Suppressor macrophage treated with lipopolysaccharide for 4 hours (primary cell): ENCODE measurements at places on chromosomes 2 and 18.

- no peak for DNase-seq
Measured at GRCh38 chr2:20584399-20585358, 66.2 kb downstream of the HS1BP3 start.

GRCh38 chr2:45002686-45003085 is 6.6 kb downstream of the SIX2 start:
- DNase-seq: no peak

DNA sequence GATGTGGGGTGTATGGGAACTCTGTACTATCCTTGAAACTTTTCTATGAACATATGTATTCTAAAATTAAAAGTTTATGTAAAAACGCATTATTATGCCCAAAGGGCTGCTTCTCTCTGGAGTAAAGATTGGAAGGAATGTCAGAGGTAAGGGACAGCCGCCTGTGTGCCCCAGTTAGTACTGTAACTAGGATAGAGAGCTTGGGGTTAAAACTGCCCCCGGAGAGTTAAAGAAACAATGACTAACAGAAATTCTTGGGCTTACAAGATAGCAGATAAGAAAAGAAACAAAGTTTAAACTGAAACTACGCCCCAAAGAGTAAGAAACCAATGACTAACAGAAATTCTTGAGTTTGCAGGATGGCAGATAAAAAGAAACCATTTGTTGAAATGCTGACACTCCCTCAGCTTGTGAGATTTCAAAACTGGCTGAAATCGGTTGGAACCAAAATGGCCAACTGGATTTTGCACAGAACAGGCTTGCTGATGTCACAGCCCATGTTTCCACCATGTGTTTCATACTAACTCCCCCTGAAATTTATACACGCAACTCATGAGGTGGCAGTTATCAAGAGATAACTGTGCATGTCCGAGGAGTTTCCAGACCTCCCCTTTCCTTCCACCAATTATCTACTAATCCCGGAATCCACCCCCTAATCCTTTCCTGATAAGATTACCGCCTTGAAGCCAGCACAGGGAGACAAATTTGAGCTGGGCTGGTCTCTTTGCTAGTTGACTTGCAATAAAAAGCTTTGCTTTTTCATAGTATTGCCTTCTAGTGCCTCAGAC is 8.7 kb upstream of the TXNDC2 start:
- peak; percentile 16 for DNase-seq

DNA sequence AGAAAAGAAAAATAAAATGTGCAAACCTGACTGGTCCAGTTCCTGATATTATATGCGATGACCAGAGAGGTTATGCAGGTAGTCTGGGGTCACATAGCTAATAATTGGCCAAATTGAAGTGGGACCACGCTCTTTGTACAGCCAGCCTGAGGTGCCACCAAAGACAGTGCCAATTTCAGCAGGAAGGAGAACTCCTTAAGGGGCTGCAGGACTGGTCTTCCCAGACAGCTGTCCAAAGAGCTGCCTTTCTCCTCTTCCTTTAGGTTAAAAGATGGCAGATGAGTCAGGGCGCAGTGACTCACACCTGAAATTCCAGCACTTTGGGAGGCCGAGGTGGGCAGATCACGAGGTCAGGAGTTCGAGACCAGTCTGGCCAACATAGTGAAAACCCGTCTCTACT is 95.5 kb downstream of the ACKR3 start:
- DNase-seq: no peak

- no peak for DNase-seq
Measured at GRCh38 chr2:233117811-233118647, 57.9 kb downstream of the INPP5D start.

- DNase-seq: no peak
Measured at GRCh38 chr2:135960656-135961551, 24.5 kb downstream of the DARS1 start.

DNA sequence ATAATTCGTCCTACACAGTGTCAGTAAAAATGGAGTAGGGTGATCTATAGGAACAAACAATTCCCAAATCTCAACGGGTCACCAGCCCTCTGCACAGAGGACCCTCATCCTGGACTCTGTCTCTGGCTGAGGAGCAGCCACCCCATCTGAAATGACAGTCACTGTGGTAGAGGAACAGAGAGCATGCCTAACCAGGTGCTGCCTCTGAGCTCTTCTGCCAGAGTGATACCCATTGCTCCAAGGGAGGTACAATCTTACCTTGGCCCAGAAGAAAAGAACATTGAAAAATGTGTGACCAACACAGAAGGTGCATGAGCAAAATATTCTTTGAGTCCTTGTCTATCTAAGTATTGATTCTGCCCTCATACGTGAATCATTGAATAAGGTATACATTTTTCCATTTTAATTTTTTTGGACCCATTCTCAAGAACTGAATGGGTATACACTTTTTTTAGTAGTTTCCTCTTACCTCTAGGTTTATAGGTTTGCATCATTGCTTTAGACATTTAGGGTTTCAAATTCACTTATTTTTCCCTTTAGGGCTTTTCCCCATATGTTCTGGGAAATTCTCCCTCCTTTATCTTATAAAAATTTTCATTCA is 8.7 kb downstream of the SP140 start:
- no peak for DNase-seq

DNA sequence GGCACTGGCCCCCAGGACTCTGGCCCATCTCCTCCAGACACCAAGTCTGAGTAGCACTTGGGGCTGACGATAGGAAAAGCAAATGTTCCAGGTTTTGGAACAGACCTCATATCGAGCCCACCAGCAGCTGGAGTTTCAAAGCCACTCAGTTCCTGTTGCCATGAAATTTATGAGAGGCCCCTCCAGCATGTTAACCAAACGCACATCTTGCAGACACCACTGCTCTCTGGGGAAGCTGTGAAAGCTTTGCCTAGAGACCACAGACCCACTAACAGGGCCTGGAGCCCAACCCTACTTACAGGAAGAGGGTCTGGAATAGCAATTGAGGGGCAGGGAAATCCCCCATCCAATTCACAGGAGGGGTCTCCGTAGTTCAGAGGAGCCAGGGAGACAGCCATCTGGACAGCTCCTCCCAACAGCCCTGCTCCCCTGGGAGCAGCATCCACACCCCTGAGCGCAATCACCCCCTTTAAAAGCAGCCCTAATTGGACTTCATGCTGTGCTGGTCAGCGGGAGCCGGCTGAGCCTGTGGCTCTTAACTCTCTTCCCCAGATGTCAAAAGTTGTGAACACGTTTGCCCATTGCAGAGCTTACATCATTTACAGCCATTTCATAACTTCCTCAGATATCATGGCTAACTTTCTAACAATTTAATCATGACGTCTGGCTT is 81.3 kb downstream of the TGFA start:
- DNase-seq: peak; percentile 74

DNA sequence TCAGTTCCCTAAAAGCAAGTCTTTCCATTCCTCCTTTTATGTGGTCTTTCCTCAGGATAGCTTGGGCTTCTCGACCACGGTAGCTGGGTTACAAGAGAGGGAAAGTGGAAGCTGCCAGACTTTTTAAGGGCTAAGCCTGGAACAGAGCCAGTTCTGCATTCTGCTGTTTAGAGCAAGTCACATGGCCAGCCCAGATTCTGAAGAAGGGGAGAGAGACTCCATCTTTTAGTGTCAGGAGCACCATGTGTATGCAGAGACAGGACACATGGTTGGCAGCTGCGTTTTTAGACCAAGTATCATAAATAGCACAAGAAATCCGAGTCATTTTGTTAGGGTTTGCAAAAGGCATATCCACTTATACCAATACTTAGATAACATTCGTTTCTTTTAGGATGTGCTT is 4.7 kb downstream of the HMSD start:
- peak; percentile 28 for DNase-seq

DNA sequence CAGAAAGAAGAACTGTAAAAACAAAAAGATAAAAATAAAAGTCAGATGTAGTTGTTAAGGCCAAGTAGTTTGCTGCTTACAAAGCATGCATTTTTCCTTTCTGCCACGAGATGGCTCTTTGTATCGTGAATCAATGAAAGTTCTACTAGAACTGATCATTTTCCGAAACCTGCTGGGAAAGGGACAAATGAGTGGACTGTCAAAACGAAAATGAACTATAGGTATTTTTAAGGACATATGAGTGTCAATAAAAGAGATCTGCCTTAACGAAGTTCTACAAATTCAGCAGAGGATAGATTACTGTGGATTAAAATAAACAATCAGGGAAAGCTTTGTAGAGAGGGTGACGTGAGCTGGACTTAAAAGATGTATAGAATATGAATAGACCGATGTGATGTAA is 15.0 kb upstream of the ELOA2 start:
- DNase-seq: peak; percentile 47

- DNase-seq: no peak
Measured at GRCh38 chr2:177606636-177607035, 214.1 kb downstream of the AGPS start.

GRCh38 chr2:150781142-150781541 is 293.7 kb upstream of the RND3 start:
- DNase-seq: no peak

DNA sequence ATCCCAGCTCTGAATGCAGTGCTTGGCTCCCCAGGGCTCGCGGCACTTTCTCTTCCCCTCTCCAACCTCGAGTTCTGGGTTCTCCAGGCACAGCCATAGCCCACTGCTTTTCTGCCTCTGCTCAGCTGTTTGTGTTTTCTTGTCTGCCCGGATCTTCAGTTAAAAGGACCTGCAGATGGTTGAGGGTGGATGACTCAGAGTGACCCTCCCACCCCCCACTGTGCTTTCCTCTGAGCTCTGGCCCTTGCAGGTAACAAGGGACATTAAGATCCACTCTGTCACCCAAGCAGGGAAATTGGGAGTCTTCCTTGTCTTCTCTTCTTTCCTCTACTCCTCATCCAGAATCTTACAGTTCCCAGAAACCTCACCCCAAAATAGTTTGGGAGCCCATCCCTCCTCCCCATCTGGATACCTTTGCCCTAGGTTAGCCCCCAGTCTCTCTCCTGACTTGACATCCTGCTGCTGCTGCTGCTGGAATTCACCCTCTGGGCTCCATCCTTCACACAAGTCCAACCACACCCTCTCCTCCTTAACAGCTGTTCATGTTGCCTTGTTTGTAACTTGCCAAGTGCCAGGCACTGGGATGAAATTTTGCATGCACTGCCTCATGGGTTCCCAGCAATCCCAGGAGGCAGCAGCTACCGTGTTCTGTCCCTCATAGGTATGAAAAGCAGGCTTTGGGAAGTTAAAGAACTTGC is 157.9 kb upstream of the TTC39C start:
- no peak for DNase-seq

DNA sequence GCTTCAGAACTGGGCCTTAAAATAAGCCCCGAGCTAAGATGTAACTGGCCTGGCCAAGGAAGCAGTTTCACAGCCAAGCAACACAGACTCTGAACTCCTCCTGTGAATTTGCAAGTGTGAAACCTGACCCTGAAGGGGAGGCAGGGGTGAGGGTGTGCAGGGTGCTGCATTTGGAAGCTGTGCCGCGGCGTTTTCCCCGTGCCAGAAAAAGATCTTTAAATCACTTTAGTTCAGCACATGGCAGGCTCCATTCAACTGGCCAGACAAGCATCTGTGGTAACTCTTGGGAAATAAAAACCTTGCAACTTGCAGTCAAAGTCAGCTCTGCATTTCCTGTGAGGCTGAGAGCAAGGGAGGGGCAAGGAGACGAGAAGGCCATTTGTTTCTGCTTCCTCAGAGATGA is 209.3 kb upstream of the SOX11 start:
- no peak for DNase-seq

- DNase-seq: peak; percentile 33
Measured at GRCh38 chr2:238864207-238865014, 16.5 kb downstream of the TWIST2 start.

DNA sequence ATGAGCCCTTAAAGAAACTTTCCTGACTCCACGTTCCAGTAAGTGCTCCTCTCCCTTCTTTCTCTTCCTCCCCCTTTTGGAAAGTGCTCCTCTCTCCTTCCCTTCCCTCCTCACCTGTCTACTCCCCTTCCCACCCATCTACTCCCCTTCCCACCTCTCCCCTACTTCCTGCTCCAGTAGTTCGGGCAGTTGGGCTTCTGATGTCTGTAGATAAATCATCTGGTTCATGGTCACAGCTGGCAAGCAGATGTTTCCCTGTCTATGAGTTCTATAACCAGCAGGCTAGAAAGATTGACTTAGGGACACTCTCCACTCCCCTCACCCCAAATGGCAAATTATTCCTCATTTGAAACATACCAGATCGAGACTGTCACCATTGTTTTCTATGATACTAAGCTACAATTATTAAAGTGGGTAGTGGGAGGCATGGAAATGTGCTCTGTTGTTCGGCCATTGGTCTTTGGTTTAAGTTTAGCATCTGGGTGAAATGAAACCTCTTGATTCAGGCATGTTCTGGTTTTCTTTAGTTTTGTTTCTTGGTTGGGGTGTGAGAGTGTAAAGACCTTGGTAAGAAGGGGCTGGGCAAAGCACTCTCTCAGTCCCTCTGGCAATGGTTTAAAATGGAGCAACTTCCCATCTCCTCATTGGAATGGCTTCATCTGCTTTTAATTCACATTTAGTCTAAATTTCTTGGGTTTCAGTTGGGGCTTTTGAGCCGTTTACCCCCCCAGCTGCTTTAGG is 413.2 kb upstream of the SPRED2 start:
- DNase-seq: no peak

- no peak for DNase-seq
Measured at GRCh38 chr2:235848055-235848454, 320.1 kb downstream of the GBX2 start.

DNA sequence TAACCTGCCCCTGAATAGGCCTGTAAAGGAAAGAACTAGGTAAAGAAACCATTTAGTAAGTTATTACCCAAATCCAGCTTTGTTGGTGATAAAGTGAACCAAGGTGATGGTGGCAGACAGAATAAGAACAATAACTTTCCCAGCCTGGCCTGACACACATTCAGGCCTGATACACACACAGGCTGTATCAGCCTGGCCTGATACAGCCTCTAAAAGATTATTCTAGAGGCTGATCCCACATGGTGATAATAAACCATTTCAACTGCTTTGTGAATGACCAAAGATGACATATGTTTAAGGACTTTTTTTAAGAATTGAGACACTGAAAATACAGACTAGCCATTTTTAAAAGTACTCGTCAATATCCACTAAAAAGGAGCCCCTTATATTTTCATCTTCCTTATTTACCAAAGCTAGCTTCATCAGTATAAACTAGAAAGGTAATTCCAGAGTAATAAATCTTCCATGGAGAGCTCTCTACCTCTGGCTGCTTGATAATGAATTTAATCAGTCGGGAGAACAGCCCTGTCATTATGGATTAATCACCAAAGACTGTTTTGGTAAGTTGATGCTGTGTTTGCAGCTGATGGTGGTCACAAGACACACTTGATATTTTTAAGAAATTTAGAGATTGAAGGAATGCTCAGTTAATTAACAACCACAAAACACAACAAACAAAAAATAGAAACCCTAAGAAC is 77.2 kb downstream of the SLC8A1 start:
- DNase-seq: no peak

DNA sequence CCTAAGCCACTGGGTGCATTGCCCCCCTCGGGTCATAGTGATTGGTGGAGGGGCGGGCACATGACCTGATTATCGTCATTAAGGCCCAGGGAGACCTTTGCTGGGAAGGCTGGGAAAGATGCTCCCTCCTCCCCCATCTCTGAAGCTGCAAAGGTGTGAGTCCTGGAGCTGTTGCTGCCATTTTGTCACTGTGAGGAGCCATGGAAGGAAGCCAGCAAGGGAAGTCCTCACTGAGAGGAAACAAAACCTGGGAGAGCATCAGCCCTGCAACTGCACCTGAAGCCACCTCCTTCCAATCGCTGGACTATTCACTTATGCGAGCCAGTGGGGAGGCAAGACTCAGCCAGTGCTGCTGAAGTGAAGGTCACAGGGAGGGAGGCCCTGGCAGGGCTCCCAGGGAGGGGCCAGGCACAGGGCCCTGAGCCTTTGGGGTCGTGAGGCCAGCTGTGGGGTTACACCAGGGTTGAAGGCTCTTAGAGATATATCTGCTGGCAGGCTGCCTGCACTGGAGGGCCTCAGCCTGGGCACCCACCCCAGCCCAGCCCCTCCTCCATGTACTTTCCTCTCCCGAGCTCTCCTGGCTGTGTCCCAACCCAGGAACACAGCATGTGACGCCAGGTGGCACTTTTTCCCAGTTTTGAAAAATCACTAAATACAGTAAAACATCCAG is 10.7 kb upstream of the FAHD2A start:
- DNase-seq: no peak
